Neural progenitor cell (in vitro differentiated cells): ENCODE measurements at places on chromosomes 4 and X.

DNA sequence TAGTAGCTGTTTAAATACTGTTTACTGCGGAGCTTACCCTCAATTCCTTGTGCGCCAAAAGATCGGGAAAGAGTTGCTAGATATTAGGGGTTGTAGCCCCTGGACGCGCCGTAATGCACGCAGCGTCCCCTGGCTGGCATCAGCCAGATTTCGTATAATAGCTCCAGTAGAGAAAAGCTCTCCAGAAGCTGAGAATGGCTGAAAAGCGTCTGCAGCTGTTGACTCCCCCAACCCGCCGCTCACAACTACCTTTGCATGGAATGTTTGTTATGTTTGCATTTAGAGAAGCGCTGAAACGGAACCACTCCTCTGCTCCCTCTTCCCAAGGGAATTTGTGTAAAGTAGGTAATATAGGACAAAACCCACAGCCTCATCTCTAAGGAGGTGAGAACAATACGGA, 3.7 kb downstream of the DOCK11 start:
- peak; percentile 44 for DNase-seq

DNA sequence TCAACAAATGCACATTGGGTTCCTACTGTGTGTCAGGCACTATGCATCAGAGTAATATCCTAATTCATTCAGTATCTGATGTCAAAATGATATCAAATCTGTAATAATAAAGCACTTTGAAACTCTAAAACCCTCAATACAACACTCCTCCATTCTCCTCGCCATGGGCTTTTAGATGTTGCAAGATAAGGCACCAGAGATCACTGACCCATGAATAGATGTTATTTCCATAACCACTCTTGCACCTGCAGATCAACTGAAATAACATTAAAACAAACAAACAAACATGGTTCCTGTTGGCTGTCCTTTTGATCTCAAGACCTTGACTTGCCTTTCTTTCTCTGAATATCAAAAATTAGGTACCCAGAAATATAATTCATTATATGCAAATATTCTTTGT, 100.2 kb downstream of the MAB21L2 start:
- no peak for DNase-seq

DNA sequence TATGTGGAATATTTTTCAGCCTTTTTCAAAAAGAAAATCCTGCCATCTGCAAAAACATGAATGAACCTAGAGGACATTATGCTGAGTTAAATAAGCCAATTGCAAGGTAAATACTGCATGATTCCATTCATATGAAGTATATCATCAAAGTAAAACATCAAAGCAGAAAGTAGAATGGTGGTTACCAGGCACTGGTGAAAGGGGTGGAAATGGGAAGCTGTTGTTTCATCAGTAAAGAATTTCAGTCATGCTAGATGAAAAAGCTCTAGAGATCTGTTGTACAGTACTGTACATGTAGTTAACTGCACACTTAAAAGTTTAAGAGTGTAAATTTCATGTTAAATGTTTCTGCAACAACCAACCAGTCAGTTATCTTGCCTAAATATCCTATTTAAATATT, 196.8 kb upstream of the ADGRL3 start:
- DNase-seq = no peak

DNA sequence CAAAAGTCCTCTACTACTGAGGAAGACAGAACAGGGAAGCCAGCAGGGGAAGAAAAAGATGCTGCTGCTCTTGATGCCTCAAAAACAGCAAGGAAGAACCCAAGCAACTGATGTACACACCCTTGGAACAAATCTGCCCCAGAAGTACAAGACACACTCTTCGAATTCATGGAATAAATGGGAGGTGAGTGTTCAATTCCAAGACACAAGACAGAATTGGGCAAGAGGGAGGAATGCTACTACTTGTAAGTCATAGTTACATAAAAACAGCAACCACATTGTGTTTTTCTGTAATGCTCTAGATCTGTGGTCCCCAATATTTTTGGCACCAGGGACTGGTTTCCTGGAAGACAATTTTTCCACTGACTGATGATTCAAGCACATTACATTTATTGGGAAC, 58.0 kb upstream of the H2AZ1 start:
- DNase-seq = no peak

- no peak for DNase-seq
Measured at GRCh38 chrX:152822383-152823086, 8.0 kb downstream of the CETN2 start.

DNA sequence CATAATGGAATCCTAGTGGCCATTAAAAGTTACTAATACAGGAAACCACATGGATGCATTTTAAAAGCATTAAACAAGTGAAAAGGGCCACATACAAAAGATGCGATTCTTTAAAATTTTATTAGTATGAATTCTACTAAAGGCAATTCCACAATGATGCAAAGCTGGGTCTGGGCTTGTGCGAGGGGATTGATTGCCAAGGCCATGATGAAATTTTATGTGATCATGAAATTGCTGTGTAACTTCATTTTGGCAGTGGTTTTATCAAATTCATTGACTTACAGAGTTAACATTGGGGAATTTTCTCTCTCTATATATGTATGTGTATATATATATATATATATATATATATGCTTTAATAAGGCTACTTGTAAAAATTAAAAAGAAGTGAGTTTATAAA, 1142.5 kb upstream of the IGFBP7 start:
- no peak for DNase-seq

DNA sequence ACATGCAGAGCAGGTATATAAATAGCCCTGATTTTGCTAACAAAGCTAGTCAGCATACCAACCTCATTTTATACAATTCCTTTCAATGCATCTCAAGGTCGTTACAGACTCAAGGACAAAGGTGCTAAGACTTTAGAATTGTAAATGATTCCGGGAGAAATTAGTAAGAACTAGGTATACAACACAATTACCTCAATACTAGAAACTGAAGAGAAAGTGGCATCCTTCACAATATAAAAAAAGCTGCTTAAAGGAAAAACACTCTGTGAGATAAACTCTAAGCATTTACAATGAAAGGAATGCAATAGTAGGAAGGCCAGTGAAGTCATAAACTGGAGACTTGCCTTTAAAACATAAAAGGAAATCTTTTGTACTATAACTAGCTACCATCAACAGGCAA, 11.9 kb downstream of the TNMD start:
- DNase-seq = no peak

GRCh38 chrX:136747003-136747986, 33.4 kb downstream of the ARHGEF6 start:
- no peak for DNase-seq

- DNase-seq = no peak
Measured at GRCh38 chr4:105236202-105236915, 89.7 kb downstream of the TET2 start.

DNA sequence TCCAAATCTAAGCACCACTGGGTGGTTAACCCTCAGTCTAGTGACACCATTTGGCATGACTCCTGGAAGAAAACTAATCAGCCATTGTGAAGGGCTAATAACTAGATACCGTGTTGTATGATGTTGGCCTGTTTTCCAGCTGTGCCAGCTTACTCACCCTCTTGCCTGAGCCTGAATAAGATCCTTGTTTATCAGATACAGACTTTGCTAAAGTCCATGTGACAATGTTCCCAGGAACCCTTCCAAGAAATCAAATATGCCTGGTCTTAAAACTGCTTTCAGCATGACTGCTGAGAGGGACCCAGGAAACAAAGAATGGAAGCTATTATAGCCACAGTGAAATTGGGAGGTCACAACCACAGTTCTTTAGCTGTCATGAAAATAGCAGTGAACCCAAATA, 640.8 kb upstream of the INTU start:
- no peak for DNase-seq

DNA sequence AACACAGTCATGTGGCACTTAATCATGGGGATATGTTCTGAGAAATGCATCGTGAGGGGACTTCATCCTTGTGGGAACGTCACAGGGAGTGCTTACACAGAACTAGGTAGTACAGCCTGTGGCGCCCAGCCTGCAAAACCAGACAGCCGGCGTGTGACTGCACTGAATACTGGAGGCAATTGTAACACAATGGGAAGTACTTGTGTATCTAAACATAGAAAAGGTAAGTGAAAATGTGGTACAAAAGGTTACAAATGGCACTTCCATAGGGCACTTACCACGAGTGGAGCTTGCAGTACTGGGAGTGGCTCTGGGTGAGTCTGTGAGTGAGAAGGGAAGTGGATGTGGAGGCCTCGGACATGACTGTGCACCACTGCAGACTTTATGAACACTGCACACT, 5.2 kb downstream of the TLR3 start:
- no peak for DNase-seq

GRCh38 chrX:13177921-13178566, 133.6 kb upstream of the FAM9C start:
- DNase-seq = no peak

- DNase-seq = no peak
Measured at GRCh38 chr4:97432551-97432950, 710.7 kb downstream of the STPG2 start.

GRCh38 chr4:67366311-67366861, 178.9 kb downstream of the CENPC start:
- DNase-seq = no peak

DNA sequence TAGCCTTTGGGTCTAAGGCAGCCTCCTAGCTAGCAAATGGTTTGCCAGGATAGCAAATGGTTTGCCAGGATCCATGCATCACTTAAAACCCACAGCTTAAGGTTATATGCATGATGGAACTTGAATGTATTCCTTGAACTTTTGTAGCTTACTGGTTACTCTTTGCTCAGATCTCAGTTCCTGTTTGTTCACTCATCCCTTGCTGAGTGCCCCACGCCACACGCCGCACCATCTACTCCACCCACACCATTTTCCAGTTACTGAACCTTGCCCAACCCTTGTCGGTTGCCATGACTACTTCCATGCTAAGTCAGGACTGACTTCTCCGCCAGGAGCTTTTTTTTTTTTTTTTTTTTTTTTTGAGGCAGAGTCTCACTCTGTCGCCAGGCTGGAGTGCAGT, 29.5 kb upstream of the XIAP start:
- no peak for DNase-seq

- DNase-seq = no peak
Measured at GRCh38 chr4:69832326-69833030, 27.5 kb downstream of the SULT1E1 start.

GRCh38 chr4:76688619-76689144, 209.3 kb downstream of the SOWAHB start:
- DNase-seq = peak; percentile 42

DNA sequence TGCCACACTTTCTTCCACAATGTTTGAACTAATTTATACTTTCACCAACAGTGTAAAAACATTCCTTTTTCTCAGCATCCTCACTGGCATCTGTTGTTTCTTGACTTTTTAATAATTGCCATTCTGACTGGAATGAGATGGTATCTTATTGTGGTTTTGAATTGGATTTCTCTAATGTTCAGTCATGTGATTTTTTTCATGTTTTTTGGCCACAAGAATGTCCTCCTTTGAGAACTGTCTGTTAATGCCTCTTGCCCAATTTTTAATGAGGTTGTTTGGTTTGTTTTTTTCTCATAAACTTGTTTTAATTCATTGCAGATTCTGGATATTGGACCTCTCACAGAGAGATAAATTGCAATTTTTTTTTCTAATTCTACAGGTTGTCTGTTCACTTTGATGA, 1195.2 kb downstream of the TECRL start:
- DNase-seq = no peak

DNA sequence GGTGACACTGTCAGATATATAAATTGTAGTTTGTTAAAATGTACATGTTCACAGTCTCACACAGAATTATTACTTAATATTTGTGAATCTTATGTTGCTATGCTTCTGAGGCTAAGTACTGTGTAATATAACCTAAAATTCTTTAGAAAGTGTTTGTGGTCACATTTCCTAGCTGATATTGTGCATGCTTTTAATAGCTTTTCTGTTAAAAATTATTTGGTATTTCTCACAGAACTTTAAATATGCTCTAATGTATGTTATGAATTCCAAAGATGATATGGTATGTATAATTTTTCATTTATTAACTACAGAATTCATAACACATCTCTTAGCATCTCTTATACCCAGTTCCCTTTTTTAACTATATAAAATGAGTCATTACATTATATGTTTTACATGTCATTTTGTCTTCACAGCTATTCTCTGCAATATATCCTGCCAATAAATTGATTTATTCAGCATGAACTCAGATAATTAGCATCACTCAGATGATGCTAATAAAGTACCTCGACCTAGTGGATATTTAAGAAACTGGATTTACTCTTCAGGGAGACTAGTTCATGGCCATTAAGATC, 9.3 kb downstream of the PTPN13 start:
- DNase-seq = no peak

- DNase-seq = no peak
Measured at GRCh38 chrX:74911494-74911893, 13.8 kb downstream of the NEXMIF start.
